ENCODE measurements at places on chromosomes 6 and 20. TPM values are rescaled to one million over a fixed set of nuclear protein-coding genes. Genes with fewer than 3 reads are reported as not detected.
A peak's percentile ranks its signal among the peaks of the same experiment; 100 is the strongest.

- peak; percentile 47 for DNase-seq
Measured at GRCh38 chr20:3000852-3001523, 42.4 kb upstream of the GNRH2 start.

DNA sequence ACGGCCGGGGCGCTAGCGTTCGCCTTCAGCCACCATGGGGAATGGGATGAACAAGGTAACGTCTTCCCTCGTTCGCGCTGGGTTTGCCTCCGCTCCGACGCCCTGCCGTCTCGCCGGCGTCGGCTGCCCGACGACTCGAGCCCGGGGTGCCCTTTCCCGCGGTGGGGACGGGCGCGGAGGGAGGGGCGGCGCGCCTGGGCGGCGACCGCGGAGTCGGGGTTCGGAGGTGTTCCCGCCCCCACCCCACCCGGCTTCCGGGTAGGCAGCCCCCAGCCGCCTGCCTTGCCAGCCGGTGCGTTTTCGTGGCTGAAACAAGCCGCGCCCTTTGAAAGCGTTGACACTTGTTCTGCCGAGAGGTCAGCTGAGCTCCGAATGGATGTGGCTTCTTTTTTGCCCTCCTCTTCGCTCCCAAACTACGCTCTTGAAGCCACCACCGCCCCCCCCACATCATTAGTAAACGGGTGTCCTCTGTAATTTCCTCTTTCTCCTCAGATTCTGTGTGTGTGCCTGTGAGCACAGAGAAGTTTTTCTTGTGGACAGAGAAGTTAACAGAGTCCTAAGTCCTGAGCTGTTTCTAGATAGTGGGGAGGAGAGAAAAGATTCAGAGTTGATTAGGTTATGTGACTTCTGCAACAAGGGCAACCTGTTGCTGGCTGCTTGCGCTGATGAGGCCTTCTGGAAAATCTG is 362 bp downstream of the DUSP22 start:
- DNase-seq, result no peak

DNA sequence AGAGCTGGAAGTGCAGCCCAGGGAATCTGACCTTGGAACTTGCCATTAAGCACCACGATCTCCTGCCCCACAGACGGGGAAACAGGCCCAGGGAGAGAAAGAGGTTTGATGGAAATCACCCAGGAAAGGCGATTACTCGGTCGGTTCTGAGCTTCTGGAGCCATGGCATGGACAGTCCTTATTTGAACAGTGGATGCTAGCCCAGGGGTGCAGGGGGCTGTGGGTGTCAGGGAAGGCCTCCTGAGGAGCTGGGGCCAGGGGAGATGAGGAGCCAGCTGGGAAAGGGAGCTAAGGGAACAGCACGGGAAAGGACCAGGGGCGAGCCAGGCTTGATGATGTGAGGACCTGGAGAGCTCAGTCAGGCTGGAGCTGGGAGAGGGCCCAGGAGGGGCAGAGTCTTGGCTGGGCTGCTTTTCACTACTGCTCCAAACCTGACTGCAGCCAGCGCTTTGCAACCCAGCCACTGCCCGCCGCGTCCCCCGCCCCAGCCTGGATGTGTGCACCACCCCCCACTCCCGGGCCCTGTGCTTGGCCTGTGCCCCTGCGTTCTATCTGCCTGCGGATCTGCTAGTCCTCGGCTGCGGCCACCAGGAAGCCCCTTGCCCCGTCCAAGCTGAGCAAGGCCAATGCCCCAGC is 17.8 kb downstream of the SUN5 start:
- no peak for DNase-seq

- DNase-seq, result no peak
Measured at GRCh38 chr6:139175389-139175948, 40.6 kb downstream of the HECA start.

ARFGEF3 gene
- 1.7 TPM for polyA plus RNA-seq

FLOT1 gene
- 105 TPM for polyA plus RNA-seq

TRIM10 gene
- 0.48 TPM for polyA plus RNA-seq
